ENCODE measurements at places on chromosomes 6 and 20.

DNA sequence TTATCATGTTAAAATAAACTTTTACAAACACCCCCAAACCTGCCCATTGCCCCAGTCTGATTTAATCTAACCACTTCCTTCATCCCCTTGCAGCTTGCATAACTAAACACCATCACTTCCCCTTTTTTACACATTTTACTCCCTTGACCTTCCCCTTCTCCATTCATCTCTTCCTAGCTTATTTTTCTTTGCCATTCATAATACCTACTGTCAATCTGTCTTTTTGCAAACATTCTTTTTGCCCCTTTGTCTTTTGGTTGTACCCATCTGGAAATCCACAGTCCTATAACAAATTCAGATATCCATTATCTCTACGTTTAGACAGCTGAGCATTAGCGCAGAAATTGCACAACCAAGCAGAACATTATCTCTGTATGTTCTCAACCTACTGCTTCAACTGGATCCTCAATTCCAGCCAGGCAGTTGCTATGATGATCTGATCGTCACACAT is 51.2 kb downstream of the C6orf52 start:
- DNase-seq: no peak

DNA sequence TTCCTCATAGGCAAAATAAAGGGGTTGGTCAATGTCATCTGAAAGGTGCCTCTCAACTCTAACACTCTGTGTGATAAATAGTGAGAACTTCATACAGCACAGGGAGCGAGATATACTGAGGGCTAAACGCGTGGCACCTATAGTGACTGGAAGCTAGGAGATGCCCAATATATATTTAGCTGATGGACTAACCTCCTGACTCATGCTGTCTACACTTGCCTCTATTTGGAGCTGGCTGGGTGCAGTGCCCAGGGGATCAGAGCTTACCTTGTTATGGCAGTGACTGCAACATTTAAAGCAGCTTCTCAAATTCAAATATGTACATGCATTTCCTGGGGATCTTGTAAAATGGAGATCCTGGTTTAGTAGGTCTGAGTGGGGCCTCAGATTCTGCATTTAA is 111.6 kb upstream of the PLN start:
- DNase-seq: no peak

- DNase-seq: peak; percentile 72
These were observed 2.5 kb upstream of the TFAP2B start for GRCh38 chr6:50816115-50816675.

DNA sequence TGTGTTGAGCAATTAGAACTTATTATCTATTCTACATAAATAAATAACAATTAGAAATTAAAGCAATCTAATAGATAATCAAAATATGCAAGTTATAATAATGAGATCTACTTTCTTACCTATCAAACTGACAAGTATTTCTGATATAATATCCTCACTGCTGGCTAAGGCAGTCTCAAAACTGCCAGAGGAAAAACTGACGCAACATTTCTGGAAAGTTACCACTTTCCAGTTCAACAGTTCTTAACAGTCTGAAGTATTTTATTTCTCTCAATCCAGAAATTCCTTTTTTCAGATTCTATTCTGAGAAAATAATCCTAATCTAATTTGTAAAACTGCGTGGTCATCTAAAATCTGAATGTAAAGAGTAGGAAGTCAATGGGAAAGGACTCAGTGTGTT is 121.0 kb downstream of the TRDN start:
- DNase-seq: no peak

GRCh38 chr6:157402996-157403685 is 22.2 kb downstream of the ZDHHC14 start:
- no peak for DNase-seq

DNA sequence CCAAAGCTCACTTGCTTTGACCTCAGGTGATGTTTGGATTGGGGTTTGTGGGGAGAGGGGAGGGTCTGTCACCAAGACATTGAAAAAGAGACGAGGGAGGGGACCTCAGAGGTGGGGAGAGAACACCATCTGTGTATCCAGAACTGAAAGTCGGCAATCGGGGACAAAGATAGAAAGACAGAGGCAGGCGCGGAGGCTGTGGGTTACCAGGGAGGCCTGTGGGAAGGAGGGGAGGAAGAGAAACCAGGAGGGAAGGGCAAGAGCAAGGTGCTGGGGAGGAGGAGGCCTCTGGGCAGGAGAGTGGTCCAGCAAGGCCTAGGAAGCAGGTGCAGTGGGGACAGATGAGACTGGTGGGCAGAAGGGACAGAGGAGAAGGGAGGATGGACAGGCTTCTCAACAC is 211.2 kb downstream of the CDC5L start:
- DNase-seq: no peak

DNA sequence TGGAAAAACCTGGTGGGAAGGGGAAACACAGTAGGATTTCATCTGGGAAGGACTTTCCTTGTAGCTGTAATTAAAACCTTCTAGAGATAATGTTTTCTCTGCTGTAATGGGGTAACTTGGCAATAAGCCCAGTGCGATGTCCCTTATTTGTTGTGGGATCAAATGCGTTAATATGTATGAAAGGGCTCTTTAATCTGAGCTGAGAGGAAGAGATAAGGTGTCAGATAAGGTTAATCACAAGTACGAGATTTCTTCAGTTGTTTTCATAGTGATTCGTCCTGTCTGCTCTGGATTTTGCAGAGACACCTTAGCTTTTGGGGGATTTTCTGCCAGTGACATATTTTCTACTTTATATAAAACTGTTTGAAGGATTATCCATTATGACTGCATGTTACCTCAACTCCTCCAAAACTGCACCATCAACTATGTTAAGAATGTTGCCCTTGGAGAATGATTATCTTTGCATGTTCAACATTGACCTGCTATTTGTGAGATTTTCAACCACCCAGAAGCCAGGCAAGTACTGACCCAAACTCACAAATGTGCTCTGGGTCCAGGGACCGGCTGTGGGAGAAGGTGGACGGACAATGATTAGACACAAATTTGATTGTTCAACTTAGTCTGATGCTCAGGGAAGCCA is 21.2 kb upstream of the ELOVL5 start:
- no peak for DNase-seq

- DNase-seq: no peak
These were observed 28.2 kb upstream of the CNKSR3 start for GRCh38 chr6:154538640-154539191.

DNA sequence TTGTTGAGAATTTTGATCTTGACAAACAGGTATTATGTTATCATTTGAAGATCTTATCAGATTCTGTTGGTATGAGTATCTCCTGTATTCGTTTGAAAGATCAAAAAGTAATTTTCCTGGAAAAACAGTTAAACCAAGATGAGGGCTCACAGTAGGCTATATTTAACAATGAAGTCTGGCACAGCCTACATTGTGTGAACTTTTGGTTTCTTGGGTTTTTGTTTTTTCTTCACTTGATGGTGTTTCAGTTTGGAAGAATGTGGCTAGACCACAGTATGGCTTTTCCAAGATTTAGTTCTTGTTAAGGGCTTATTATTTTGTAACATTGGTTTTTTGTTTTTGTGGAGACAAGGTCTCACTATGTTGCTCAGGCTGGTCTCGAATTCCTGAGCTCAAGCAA is 306.4 kb downstream of the CDKAL1 start:
- DNase-seq: peak; percentile 12

GRCh38 chr6:16069671-16070070 is 59.2 kb upstream of the MYLIP start:
- DNase-seq: no peak

DNA sequence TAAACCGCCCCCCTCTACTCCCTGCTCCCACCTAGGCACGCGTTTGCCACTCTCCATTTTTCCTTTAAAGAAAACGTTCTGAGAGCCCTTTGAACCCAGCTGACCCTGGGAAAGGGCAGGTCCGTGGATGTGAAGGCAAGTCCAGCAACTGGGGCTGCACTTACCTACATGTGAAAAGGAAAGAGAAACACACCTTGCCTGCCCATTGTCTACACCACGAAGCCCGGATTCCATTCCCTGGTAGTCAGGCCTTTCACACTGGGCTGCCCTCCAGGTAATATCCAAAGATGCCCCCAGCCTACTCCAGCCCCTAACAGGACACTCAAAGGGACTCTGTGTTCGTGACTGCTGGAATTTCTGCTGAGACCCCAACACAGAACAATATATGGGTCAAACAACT is 94.4 kb downstream of the CD83 start:
- DNase-seq: no peak

GRCh38 chr6:125149256-125150144 is 4.1 kb upstream of the TPD52L1 start:
- no peak for DNase-seq

GRCh38 chr6:155075930-155076695 is 81.0 kb downstream of the TIAM2 start:
- no peak for DNase-seq

- DNase-seq: no peak
These were observed 24.6 kb upstream of the HS3ST5 start for GRCh38 chr6:114367315-114367961.

DNA sequence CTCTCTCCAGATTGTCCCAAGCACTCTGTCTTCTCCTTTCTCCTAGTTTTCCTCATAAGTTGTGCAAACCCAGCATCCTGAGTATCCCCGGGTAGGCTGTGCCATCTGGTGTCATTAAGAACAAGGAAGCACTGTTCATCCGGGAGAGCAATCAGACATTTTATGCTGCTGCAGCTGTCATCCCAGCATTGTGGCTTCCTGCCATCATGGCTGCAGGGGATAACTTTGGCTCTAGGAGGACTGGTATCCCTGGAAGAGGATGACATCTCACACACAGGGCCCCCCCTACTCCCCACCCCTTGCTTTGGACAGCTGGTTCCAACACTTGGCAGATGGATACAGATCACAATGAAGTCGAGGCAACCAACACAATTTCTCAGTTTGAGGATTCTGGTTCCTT is 1195.1 kb upstream of the MAP3K7 start:
- no peak for DNase-seq

GRCh38 chr6:73382462-73383113 is 12.0 kb upstream of the DDX43 start:
- DNase-seq: no peak

DNA sequence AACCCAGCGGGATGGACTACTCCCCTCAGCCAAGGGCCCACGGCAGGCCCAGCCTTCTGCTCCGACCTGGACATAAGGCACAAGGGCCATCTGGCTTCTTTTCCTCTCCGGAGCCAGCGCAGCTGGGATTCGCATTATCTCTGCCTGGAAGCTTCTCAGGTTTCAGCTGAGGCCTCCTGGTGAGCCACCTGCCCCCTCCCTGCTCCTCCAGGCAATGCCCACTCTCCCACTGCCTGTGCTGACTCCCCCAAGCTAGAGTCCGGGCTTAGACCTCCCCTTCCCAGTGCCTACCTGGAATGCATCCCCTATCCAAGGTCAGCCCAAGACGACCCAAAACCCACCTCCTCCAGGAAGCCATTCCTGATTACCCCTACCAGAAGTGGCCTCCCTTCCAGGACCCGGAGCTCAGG is 60.7 kb downstream of the EZR start:
- no peak for DNase-seq

GRCh38 chr6:28209753-28210535 is 15.1 kb upstream of the ZSCAN9 start:
- no peak for DNase-seq

GRCh38 chr6:34729631-34730470 is 27.5 kb upstream of the SNRPC start:
- no peak for DNase-seq

GRCh38 chr6:136487759-136488425 is 62.3 kb downstream of the MAP7 start:
- no peak for DNase-seq

DNA sequence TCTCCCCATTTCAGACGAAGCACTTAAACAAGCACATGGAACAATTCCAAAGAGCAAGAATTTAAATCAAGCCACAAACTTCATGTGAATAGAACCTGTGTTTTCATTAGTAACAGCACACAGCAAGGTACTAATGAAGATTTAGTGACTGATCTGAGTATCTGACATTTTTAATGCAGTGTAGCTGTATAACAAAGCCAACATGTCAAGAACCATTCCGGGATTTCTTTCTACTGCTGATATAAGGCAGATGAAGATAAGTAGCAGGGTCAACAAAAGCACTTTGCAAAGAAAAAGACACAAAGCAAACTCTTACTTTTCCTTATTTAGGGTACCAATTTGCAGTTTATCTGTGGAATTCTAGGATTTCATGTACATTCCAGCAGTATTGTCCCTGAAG is 11.3 kb downstream of the SLC17A5 start:
- DNase-seq: no peak

GRCh38 chr6:137903933-137904821 is 37.1 kb downstream of the TNFAIP3 start:
- DNase-seq: peak; percentile 90

GRCh38 chr6:112289038-112289566 is 34.7 kb upstream of the LAMA4 start:
- no peak for DNase-seq

DNA sequence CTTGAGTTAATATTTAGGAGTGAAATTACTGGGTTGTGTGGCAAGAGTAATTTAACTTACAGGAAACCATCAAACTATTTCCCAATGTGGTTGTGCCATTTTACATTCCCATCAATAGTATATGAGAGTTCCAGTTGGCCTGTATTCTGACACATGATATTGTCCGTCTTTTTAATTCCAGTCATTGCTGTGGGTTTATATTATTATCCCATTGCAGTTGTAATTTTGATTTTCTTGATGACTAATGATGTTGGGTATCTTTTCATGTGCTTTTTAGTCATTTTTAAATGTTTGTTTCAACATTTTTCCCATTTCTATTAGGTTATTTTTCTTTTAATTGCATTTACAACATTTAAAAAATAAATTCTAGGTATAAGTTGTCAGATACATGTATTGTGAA is 614.0 kb downstream of the UTRN start:
- no peak for DNase-seq

GRCh38 chr6:14707971-14708465 is 537.9 kb upstream of the JARID2 start:
- DNase-seq: no peak

GRCh38 chr6:111871207-111871606 is 2.0 kb downstream of the FYN start:
- DNase-seq: peak; percentile 79

GRCh38 chr6:109062216-109062615 is 32.4 kb downstream of the SESN1 start:
- no peak for DNase-seq

DNA sequence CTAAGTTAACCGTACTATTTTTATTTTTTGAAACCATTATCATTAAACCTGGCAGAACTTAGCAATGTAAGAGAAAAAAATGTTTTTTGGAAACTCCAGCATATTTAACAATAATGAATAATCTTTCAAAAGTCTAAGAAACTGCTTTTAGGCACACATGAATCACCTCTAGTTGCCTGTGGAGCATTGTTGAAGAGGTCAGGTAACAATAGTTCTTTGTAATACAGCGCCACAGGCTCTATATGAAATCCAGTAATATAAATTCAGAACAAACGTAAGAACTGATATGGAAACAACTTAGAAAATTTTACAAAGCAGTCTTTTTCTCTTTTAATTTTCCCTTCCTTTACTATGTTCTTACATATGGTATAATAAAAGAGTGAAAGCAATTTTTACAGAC is 10.3 kb downstream of the LYRM4 start:
- no peak for DNase-seq

- DNase-seq: no peak
These were observed 298.7 kb upstream of the MARCKS start for GRCh38 chr6:113558431-113558830.

DNA sequence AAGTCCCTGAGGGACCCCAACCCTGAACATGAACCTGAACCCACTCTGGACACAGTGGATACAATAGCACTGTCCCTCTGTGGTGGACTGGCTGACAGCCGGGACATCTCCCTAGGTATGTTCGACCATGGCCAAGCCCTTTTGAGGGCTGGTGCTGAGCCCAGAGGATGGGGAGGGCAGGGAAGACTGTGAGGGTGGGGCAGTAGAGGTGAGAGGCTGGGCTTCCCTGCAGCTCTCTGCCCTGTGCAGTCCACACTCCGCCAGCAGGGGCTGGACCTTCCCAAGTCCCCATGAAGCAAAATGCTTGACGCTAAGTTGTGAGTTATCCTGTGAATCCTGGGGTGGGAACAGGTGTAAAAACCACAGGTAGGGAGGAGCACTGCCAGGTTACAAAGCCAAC is 11.5 kb downstream of the LPIN3 start:
- DNase-seq: no peak

All from activated CD4-positive, alpha-beta T cell treated with anti-CD3 and anti-CD28 coated beads, Interleukin-2, amount 50 U/mL, for 16 hours (primary cell).